ENCODE measurements at places on chromosomes 7 and 10.

DNA sequence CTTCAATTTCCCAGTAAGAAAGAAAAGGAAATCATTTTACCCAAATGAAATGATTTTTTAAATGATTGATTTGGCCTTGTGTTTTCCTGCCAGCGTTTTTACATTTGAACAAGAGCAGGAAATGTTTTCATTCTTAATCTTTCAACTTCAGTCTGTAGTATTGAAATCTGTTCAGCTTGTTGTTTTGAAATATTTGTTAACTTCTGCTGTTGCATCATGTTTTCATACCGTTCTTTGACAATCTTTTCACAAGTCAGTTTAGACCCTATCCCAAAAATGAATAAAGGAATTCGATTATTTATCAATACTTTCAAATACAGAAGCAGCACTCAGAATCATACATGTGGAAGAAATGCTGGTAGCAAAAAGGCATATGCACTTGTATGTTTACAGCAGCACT is 8.1 kb downstream of the SFR1 start:
- no peak for DNase-seq

DNA sequence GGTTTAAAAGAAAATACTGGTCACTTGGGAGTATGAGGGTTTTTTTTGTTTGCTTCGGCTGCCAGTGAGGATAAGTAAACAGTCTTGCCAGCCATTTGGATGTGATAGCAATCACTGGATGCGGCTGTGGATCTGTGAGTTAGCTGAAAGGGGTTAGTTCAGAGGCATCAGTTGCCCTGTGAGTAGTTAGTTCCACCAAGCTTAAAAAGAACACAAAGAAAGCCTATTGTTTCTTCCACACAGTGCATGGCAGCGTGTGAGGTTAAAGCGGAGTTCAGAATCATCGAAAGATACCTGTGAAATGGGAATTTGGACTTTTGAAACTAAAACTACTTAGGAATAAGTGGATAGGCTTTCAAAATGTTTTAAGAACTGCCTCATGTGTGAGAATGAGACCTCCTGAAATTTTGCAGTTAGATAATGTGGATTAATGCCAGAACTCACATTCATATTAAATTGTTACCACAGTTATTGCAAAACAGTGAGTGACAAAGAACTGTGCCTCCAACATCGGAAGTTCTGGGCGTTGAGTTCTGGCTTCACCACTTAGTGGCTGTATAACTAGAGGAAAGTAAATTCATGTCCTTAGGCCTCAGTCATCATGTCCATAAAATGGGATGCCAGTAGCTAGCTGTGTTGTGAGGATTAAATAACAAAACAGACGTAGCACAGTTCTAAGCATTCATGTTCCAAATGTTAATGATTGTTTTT is 31.3 kb downstream of the KIAA1217 start:
- DNase-seq: no peak

DNA sequence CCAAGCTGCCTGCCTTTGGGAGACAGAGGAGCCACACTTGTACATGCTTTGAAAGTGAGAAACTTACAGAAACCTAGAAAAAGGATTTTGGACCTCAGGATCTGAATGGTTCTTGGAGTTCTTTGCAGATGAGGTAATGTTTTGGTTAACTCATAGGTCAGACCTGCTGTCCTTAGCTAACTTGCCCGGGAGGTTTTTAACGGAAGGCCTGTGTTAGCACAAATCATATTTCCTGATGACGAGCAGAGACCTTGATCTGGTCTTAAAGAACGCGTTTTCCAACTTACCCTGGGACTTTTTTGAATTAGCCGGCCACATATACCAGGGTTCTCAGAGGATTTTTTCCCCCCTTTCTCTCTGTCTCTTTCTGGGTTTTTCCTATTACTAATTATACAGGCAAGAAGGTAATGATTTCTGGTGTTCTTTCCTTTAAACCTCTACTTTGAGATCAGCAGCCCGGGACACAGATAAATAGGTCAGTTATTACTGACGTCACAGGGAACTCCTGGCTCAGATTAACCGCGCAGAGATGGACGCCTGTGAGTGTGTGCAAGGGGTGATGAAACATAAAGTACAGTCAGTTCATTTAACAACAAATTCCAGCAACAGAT is 101.7 kb upstream of the KLF6 start:
- DNase-seq: no peak

GRCh38 chr10:8380833-8381496 is 326.5 kb downstream of the GATA3 start:
- DNase-seq: no peak

DNA sequence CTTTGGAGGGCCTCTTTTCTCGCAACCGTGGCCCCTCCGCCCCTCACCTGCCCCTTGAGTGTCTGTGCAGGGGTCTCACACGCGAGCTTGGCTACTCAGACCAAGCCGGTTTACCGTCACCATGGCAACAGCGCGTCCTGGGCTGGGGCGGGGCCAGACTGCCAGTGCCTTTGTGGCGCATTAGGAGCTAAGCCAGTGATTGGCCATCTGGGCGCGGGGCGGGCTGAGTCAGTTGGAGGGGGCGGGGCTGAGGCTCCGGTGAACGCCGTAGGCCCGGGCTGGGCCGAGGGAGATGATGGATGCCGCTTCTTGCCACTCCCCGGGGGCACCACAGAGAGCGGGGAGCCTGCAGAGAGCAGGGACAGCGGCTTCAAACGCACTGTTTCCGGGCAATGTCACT is 48.7 kb upstream of the FXYD4 start:
- DNase-seq: peak; percentile 86

GRCh38 chr7:156466955-156467625 is 173.5 kb upstream of the RNF32 start:
- no peak for DNase-seq

Measured in frontal cortex (tissue), 4 donors.